ENCODE measurements at places on chromosomes 1 and 21. TPM values are rescaled to one million over a fixed set of nuclear protein-coding genes. Genes with fewer than 3 reads are reported as not detected.

- DNase-seq, result peak; percentile 80
These were observed 7.4 kb downstream of the SLC2A5 start for GRCh38 chr1:9062021-9062471.

- DNase-seq, result peak; percentile 94
These were observed 738.0 kb downstream of the PTPRU start for GRCh38 chr1:29974316-29974724.

DNA sequence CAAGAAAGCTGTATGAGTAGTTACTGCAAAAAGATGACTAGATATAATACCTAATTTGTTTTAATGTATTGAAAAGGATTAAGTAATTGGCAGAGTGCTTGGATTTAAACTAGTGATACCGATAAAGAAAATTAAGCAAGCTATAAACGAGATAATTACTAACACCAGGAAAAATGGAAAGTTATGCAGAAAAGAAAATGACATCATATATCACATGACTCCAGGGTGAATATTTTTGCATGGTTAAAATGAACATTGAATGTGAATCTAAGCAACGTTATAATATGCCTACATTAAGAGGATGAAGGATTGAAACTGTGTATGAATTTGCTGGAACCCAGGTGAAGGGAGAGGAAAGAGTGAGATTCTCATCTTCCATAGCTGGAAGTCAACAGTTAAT is 644.4 kb downstream of the ADGRL2 start:
- DNase-seq, result no peak

- no peak for DNase-seq
These were observed 10.1 kb downstream of the TADA1 start for GRCh38 chr1:166865926-166866325.

- no peak for DNase-seq
These were observed 188.6 kb downstream of the EIF4G3 start for GRCh38 chr1:20987831-20988825.

COL11A1 gene
- total RNA-seq, result 0.71 TPM

DNA sequence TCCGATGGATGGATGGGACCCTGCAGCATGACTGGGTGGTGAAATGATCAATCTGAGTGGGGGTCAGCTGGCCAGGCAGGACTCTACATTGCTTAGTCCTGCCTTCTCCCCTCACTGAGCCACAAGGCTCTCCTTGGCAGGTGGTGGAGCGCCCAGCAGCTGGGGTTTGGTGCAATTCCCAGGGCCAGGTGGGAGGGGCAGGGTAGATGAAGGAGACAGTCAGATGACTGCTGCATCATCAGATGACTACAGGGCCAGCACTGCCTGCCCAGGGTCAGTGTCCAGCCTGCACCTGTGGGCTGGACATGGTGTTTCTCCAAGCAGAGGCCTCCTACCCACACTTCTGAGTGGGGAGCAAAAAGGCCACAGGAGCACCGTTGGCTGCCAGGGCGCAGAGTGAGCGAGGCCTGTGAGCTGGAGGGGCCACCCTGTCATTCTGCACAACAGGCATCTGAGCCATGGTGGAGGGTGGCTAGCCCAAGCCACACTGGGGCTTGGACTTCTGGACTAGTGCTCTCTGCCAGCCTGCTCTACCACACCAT is 103.9 kb upstream of the EDN2 start:
- DNase-seq, result no peak

GRCh38 chr1:8409606-8410005 is 91.7 kb downstream of the SLC45A1 start:
- no peak for DNase-seq

- no peak for DNase-seq
These were observed 15.1 kb downstream of the KCNC4 start for GRCh38 chr1:110225212-110225611.

PAX7 gene
- total RNA-seq, result not detected

DNA sequence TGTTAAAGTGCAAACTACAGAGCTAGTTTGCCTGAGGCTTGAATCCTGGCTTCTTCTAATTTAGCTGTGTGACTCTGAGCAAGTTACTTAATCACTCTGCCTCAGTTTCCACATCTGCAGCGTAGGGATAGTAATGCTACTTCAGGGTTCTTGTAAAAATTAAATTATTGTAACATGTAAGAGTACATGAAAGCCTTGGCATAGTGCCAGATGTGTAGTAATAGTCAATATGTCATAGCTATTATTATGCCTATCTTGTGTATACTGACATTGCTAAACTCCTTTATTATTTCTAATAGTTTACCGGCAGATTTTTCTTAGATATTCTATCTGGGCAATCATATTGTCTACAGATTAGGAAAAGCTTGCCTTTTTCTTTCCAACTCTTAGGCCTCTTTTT is 6.8 kb upstream of the TADA1 start:
- DNase-seq, result no peak

DNA sequence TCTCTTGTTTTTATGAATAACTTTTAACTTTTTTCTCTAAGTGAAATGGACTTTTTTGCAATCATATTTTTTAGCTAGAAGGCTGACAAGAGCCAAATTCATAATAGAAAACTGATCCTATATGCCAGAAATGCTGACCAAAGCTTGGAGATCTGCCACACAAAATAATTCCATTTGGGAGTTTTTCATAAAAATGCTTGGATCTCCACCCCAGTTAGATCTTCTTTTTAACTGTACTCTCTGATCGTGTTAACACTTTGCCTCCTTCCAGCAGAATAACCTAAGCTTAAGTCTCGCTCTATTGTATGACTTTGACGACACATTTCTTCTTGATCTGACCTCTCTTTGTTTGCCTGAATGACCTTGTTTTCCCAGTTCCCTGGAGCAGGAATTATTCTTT is 16.8 kb downstream of the FLG2 start:
- DNase-seq, result no peak

DNA sequence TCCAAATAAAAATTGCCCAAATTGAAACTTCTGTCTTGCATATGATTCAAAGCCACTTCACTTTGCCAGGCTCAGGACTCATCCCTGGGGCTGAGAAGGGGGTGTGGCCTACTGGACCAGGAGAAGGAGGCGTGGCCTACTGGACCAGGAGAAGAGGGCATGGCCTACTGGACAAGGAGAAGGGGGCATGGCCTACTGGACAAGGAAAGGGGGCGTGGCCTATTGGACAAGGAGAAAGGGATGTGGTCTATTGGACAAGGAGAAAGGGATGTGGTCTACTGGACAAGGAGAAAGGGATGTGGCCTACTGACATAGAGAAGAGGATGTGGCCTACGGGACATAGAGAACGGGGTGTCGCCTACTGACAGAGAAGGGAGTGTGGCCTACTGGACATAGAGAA is 405.3 kb downstream of the RRAGC start:
- peak; percentile 14 for DNase-seq

DNA sequence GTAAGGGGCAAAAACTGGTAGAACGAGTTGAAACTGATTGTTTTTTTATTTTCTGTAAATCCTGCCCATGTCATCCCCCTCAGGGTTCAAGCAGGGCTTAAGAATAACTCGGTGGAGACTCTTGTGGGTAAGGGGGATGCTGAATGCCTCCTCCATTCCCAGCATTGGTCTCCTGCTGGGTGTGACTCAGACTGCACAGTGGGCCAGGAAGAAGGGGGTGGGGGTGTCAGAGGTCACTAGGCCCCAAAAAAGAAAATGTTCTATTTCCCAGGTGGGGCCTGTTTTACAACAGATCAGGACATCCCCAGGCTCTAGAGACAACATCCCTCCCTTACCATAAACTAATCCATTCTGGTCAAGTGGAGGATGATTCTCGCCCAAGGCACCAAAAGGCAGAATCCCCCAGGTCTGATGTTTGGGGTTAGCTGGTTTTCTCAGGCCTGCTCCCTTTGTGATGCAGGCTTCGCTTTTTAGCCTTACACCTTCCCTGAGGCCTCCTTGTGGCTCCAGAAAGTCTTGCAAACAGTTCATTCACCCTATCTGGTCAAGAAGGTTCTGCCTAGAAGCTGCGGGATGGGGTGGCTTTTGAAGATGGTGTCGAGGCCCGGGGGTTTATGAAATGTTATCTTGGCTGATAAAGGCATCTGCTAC is 10.7 kb upstream of the GRHL3 start:
- DNase-seq, result peak; percentile 44

- DNase-seq, result peak; percentile 37
These were observed 25.2 kb upstream of the PRDX6 start for GRCh38 chr1:173451981-173452380.

DNA sequence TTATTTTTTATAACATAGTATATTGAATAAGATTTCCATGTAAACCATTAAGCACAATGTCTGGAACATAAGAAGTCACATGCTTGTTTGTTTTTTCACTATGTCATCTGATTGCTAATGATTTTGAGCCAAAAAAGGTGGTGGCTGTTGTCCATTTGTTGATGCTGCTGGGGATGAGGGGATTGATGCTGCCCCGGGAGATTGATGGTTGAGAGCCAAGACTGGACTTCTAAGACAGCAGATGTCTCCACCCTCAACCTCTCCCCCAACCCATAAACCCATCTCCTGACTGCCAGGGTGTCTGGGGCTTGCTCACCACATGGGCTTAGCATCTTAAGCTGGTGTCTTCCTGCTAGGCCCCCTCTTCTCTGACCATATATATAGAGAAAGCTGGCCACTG is 35.8 kb upstream of the CD34 start:
- DNase-seq, result no peak
